ENCODE measurements at places on chromosomes 6 and 20.

DNA sequence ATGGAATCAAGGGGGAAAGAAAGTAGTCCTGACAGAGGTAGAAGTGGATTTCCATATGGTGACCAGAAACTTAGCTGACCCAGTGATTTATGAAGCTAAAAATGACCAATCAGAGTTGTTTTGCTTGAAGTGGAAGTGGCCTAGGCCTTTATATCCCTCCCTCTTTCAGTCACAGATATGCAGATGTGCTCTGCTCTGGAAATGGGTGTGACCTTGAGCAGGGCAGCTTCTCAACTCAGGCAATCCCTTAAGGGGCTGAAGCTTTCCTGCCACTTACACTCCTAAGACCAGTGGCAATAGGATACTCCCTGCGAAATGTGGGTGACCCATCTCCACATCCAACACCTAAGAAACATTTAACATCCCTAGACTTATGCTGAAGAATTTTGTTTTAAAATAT is 256.6 kb downstream of the EYS start:
- DNase-seq, result no peak

DNA sequence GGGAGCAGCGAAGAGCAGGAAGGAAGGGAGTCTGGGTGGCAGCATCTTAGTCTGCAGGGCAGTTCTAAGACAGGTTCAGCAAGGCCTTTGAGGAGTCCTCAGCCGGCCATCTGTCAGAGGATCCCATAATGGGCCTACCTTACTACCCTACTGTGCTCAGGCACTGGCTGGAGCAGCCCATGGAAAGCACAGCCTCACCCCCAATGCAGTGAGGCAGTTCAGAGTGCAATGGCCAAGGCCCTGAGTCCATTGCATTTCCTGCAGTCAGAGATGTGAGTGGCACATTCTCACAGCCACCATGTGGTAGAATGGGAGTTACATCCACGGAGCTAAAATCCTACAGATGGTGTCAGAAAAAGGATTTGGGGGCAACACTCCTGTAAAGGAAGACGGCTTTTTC is 19.4 kb upstream of the OVOL2 start:
- DNase-seq, result no peak

- no peak for DNase-seq
These were observed 380.0 kb upstream of the GJE1 start for GRCh38 chr6:141752677-141753076.

- no peak for DNase-seq
These were observed 263.3 kb upstream of the CITED2 start for GRCh38 chr6:139637766-139638165.

DNA sequence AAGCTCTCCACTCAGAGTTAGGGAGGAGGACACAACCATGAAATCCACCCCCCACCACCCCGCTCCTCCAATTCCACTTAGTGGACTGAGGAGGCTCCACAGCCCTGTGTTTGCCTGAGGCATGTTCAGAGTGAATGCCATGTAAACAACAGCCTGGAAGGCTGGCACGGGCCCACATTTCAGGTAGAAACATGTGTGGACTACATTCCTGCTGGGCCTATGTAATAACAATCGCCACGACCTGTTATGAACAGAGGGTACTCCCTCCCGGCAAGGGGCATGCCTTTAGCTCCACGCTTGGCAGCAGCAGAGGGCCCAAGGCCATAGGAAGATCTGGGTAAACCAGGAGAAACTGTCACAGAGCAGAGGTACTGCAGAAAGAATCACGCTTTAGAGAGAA is 65.5 kb downstream of the ISM1 start:
- DNase-seq, result no peak

DNA sequence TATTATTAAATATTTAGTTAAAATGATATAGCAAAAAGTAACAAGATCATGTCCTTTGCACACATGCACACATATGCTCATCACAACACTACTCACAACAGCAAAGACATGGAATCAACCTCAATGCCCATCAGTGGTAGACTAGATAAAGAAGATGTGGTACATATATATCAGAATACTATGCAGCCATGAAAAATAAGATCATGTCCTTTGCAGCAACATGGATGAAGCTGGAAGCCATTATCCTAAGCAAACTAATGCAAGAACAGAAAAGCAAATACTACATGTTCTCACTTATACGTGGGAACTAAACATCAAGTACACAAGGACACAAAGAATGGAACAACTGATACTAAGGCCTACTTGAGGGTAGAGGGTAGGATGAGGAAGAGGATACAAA is 14.3 kb downstream of the AK9 start:
- DNase-seq, result no peak

- DNase-seq, result no peak
These were observed 35.2 kb downstream of the FAM184A start for GRCh38 chr6:119043265-119043664.

GRCh38 chr6:106967936-106968555 is 6.5 kb downstream of the CD24 start:
- DNase-seq, result no peak

GRCh38 chr6:48869595-48869994 is 593.5 kb downstream of the MMUT start:
- no peak for DNase-seq

GRCh38 chr6:88965691-88966090 is 2.3 kb upstream of the RNGTT start:
- no peak for DNase-seq

- no peak for DNase-seq
These were observed 15.0 kb downstream of the MAP7 start for GRCh38 chr6:136535017-136535765.

DNA sequence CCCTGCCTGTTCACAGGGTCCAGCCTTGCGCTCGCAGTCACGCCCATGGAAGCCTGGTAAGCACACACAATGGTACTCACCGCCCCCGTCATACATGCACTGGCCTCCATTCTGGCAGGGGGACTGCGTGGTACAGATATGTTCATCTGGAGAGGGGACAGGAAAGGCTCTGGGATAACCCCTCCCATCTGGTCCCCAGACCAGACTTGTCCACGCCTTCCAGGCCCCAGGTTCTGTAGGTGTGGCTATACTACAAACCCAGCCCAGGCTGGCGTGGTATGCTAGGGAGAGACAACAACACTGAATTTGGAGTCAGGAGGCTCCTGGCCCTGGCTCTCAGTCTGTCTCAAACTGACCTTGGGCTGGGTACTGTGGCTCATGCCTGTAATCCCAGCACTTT is 3.4 kb downstream of the DLK2 start:
- DNase-seq, result no peak

GRCh38 chr6:135534773-135535380 is 37.3 kb upstream of the AHI1 start:
- peak; percentile 51 for DNase-seq

DNA sequence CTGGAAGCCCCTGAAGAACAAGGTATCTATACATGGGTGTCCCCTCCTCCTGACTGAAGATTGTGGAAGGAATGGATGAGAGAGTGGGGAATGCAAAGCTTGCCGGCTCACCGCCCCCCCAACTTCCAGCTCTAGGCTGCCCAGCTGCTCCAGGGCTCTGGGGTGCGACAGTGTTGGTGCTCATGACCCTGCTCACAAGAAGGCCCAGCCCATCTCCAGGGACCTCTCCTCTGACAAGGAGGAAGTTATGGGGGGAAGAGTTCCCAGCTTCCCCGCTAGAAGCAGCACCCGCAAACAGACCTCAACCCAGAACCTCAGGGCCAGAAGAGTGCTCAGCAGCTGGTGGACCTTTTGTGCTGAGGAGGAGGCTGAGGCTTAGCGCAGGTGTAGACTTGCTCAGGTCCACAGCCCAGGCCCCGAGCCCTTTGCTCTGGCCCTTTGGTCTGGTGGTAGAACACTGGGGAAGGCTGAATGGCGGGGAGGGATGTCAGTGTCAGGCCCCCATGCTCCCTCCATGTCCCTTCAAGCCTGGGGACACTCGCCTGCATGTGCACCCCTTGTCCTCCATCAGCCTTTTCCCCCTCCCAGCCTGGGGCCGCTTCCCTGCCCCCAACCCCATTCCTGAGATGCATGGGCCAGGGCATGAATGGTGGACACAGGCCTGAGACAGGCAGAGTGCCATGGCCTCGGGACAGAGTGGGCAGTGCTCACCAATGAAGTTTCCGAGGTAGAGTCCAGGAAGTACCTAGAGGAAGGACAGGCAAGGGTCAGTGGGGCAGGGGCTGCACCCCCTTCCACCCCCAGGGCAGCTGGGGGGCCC is 1.3 kb downstream of the DUSP15 start:
- no peak for DNase-seq

DNA sequence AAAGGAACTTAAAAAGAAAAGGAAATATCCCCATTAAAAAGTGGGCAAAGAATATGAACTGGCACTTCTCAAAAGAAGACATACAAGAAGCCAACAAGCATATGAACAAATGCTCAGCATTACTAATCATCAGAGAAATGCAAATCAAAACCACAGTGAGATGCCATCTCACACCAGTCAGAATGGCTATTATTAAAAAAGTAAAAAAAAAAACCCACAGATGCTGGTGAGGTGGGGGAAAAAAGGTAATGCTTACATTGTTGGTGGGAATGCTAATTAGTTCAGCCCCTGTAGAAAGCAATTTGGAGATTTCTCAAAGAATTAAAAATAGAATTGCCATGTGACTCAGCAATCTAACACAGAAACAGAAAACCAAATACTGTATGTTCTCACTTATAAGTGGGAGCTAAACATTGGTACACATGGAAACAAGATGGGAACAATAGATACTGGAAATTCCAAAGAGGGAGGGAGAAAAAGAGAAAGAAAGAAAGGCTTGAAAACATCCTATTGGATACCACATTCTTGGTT is 437.1 kb downstream of the GRIK2 start:
- peak; percentile 36 for DNase-seq

DNA sequence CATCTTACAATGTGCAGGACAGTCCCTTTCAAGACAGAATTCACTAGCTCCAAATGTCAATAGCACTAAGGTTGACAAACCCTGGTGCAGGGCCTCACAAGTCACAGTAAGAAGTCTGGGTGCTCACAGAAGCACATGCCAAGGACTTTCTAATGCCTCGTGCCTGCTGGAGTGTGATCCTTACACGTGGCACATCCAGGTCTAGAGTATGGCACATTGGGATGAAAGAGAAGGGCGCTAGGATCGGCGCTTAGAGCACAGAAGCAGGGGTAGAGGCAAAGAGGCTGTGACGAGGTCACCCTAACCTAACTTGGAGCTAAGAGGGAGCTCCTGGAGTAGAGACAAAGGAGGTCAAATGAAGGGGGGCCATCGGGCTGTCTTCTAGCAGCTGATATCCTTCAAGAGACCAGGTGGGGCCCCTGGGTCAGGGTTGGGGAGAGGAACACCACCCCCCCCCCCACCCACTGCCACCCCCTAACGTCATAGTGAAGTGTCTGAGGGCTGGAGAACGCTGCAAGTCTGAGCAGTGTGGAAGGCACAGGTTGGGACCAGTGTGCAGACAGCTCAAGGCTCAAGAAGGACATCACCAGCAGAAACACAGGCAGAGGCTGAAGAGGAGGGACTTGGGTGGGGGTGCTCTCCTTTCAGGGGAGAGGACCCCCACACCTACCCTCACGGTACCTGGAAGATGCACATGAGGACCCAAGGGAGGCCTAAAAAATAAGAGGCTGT is 97.8 kb upstream of the MRPS10 start:
- DNase-seq, result no peak

GRCh38 chr20:10909803-10910202 is 236.0 kb upstream of the JAG1 start:
- no peak for DNase-seq

DNA sequence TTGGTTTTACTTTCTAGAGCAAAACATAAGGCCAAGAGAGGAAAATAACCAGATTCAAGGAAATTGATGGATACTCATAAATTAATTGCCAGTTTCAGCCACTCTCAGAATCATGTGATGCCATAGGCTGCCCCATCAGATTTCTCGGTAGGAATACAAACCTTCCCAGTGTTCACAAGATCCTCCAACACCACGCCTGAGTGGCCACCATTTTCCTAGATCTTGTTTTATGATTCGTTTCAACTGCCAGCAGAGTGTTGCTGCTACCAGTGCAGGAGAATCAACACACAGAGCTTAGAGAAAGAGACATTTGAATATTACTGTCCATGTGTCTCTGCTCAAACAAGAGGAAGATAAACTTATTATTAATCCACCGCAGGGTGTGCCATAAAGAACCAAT is 434.2 kb upstream of the CDH4 start:
- DNase-seq, result no peak

DNA sequence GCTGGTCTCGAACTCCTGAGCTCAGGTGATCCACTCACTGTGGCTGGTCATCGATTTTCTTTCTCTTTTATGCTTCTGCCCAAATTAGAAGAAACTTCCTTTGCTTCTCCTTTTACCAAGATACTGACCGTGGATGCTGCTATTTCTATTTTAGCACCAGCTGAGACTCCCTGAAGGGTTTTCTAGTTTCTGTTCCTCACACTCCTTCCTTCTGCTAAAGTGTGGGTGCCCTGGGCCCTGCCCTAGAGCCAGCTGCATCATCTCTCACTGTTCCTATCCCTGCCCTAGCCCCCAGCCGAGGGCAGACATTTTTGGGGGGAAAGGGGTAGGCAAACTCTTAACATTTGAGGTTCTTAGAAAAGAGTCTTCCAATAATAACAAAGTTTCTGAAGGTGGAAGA is 6.3 kb downstream of the SMOC2 start:
- DNase-seq, result no peak

GRCh38 chr6:43796903-43797890 is 27.2 kb downstream of the VEGFA start:
- DNase-seq, result no peak

- no peak for DNase-seq
These were observed 12.0 kb downstream of the CYP24A1 start for GRCh38 chr20:54161821-54162149.

DNA sequence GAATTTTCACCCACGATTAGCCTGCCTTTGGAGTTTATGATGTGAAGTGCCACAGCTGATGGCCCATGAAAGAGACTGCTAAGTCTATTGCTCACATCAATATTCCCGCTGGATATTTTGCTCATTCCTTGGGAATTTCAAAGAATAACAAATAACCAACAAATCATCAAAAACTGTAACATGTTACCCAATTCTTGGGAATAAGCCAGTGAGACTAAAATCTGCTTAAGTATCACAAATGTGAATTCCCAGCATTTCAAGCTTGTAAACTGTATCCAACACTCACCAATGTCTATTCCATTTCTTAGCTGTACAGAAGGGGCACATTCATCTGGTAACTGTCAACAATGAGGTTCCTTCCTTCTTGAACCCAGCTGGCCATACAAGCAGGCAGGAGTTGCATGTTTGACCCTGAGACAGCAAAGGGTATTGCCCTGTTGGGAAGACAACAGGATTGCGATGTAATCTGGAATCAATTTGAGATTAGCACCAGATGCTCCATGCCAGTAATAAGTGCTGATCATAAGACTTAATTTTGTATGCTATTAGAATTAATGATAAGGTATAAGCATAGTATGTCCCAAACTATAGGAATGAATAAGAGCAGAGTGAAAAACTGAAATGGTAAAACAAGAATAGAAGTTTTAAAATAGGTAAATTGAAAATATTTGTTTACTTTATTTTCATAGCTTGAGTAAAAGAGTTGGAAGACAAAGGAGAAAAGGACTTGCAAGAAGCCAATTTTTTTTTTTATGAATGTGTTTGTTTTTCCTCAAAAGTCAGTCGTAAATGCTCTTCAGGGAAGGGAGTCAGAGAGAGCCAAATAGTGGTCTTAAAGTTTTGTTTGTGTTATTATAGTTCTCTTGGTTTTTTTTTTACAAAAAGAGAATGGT is 58.8 kb downstream of the RSPO3 start:
- DNase-seq, result no peak
